ENCODE measurements at places on chromosomes 5 and 9. TPM values are rescaled to one million over a fixed set of nuclear protein-coding genes. Genes with fewer than 3 reads are reported as not detected.

- no peak for DNase-seq
These were observed 168.3 kb upstream of the TLE4 start for GRCh38 chr9:79403495-79403894.

- DNase-seq: no peak
These were observed 20.2 kb upstream of the AGXT2 start for GRCh38 chr5:35067985-35068384.

DNA sequence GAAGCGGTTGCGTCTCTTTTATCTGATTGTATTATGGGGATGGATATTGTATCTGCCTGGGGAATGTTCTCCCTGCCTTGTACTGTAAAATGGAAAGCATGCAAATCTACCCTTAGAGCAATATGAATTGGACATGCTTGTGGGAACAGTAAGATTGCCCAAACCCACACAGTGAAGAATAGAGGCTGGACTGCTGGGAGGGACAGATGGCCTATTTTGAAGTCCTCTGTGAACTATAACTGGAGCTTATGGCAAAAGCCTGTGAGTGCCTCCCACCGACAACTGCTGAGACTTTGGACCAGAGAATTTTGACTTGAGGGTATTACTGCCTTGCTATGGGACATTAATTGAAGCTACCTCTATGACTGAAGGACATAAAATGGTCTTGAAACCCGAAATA is 168.9 kb downstream of the ERCC6L2 start:
- no peak for DNase-seq

DNA sequence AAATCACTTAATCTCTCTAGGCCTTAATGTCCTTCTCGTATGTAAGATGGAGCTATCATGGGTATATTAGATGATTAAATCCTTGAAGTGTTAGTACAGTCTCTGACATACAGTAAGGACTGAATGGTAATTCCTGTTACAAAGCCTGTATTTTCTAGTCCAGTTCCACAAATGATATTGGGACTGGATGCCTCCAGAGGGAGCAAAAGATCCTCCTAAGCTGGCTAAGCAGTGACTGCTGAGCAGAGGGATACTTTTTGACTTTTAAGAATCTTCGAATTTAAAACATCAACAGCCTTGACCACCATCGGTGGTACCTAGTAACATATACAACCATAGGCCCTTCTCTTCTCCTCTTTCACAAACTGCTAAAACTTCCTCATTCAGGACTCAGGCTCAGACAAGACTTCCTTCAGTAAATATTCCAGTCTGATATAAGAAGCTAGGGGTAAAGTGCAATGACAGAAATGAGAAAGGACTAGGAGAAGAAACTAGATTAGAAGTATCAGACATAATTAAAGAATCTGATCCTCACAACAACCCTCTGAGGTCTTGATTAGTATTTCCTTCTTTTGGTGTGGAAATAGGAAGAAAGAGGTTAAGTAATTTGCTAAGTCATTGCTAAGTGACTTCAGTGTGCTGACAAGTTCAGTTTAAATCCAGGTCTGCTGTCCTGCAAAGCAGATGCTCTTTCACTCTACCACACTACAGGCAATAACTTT is 13.9 kb downstream of the PTAR1 start:
- DNase-seq: no peak

CTSV gene
- 0.14 TPM for total RNA-seq
